ENCODE measurements at places on chromosomes 16 and 17.

- DNase-seq, result no peak
Observed at GRCh38 chr17:50063561-50064252, 7.8 kb downstream of the ITGA3 start.

- no peak for DNase-seq
Observed at GRCh38 chr17:8016632-8017424, 14.4 kb downstream of the GUCY2D start.

DNA sequence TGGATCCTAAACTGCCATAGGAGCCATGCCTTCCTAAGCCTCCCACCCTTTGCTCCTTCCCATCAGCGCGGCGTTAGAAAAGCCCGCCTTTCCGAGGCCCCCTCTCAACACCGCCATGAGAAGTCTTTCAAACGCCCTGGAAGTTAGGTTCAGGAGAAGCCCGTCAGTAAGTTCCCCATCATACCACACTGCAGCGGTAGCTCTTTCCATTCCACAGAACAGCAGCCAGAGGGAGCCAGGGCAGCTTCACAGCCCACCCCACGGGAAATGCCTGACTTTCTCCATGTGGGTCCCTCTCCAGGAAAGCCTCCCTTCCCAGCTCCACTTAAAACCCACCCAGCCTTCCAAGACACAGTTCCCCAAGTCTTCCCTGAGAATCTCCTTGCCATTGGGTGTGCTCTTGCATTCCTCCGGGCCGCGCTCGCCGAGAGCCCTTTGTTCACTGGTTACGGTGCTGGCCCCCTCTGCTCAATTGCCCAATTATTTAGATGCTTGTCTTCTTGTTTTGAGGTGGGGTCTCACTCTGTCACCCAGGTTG is 28.7 kb downstream of the KIAA0513 start:
- no peak for DNase-seq

DNA sequence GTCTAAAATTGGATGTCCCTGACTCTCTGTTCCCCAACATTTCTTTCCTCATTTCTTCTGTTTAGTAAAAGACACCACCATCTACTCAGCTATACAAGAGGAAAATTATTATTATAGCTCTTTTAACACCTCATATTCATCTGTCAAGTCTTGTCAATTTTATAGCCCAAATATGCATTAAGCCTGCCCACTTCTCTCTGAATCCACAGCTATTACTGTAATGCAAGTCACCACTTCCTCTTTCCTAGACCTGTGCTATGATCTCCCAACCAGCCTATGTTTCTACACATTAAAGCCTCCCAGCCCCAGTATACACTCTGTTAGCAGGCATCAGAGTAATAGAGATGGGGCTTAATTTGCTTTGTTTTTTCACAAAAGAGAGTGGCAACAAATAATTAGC is 252.9 kb downstream of the GRIN2A start:
- DNase-seq, result no peak

- no peak for DNase-seq
Observed at GRCh38 chr16:68275611-68276191, 11.4 kb downstream of the SLC7A6 start.

DNA sequence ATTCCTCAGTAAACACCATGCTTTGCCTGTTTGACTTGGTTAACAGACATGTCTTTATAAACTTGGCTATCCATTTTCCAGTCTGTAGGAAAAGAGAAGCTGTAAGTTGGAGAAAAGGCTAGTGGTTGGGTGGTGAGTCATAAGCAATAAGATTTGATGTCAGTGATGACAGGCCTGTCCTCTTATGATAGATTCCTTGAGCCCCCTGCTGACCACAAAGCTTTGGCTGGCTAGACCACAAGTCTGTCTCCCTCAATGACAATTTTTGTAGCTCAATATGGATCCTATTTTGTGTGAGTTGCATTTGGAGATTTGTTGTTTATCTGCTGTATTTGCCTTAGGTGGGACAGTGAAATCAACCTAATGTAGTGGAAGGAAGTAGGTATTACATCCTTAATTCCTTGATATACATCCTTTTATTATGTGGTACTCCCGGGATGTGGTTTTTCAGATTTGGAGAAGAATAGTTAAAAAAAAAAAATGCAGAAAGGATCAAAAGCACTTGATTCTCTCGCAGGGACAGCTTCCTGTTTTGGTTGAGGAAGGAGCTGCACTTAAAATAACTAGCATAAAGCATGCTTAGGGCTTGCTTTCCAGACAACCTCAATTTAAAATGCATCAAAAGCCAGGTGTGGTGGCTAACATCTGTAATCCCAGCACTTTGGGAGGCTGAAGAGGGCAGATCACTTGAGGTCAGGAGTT is 67.4 kb downstream of the SIAH1 start:
- no peak for DNase-seq

- no peak for DNase-seq
Observed at GRCh38 chr16:88813269-88814143, 1.8 kb upstream of the APRT start.

- DNase-seq, result no peak
Observed at GRCh38 chr16:31375231-31375630, 17.9 kb upstream of the ITGAD start.

- DNase-seq, result no peak
Observed at GRCh38 chr17:39306509-39307212, 80.9 kb upstream of the STAC2 start.

DNA sequence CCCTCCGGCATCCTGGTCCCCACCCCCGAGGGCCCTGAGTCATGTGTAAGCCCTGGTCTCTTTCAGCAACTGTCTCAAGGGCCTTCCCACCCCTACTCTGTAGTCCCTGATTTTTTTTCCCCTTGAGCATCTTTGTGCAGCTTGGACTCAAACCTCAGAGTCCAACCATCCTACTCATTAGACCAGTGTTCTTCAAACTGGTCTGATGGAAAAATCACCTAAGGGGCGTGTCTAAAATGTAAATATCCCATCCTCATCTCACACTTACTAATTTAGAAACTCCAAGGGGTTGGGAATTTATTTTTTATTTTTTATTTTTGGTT is 624 bp downstream of the G6PC3 start:
- peak; percentile 41 for DNase-seq

DNA sequence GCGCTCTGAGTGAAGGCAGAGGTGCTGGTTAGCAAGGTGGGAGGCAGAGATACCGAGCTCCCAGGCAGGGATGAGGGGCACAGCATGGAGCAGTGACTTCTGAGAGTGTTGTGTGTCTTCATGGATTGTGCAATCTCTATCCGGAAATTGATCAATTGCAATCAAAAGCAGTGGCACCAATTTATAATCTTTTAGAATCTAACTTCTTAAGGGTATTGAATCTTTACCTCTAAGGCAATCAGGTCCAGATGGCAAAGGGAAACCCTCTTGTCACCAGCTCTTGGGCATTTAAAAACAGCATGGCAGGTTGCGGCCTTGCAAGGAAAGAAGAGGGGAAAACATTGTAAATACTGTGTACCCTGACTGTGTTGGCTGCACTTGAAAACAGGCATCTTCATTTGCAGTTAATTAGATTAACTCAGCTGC is 58.0 kb upstream of the MRTFB start:
- no peak for DNase-seq

DNA sequence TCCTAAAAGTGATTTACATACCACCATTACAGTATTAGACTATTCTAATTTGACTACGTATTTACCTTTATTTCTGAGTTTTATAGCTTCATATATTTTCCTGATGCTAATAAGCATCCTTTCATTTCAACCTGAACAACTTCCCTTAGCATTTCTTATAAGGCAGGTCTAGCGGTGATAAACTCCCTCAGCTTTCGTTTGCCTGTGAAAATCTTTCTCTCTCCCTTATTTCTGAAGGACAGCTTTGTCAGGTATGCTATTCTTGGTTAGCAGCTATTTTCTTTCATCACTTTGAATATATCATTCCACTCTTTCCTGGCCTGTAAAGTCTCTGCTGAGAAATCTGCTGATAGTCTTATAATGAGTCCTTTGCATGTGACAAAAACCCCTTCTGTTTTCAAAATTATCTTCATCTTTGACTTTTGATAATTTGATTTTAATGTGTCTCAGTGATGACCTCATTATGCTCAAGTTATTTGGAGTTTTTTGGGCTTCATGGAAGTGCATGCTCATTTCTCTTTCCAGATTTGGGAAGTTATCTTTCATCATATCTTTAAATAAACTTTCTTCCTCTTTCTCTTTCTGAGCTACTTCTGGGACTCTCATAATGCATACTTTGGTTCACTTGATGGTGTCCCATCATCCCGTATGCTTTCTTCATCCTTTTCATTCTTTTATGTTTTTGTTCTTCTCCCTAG is 285.4 kb upstream of the PMFBP1 start:
- DNase-seq, result no peak

Data from stimulated activated CD4-positive, alpha-beta T cell treated with anti-CD3 and anti-CD28 coated beads, TNF-alpha, amount 100 ng/mL, for 4 hours (primary cell).